Activated CD4-positive, alpha-beta T cell treated with anti-CD3 and anti-CD28 coated beads, Interleukin-2, amount 10 ng/mL, durations not matched to agents 7 days and 5 days (primary cell): ENCODE measurements at places on chromosomes 2 and 18. TPM values are rescaled to one million over a fixed set of nuclear protein-coding genes. Genes with fewer than 3 reads are reported as not detected.

DNA sequence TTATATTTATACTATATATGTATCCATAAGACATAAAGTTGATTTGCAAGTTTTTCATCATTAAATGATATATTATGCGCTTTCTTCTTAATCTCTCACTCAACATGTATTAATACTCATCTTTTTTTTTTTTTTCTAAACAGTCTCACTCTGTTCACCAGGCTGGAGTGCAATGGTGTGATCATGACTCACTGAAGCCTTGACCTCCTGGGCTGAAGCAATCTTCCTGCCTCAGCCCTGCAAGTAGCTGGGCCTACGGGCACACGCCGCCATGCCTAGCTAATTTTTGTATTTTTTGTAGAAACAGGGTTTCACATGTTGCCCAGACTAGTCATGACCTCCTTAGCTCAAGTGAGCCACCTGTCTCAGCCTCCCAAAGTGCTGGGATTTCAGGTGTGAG lies 51.4 kb upstream of the MAP4K3 start:
- DNase-seq = no peak
- peaks cover 2% of the 10 kb centered on the region for H3K36me3 ChIP-seq
- no peak overlapping the region for H3K4me3 ChIP-seq
- no peak overlapping the region for H3K27ac ChIP-seq

The CD207 gene
- not detected for total RNA-seq

GRCh38 chr18:9552191-9552590 lies 62.2 kb downstream of the PPP4R1 start:
- H3K4me1 ChIP-seq = no peaks in the 10 kb centered on the region
- DNase-seq = no peak
- no peak overlapping the region for H3K27ac ChIP-seq
- H3K36me3 ChIP-seq = peaks cover 42% of the 10 kb centered on the region

The EN1 gene
- total RNA-seq = not detected

DNA sequence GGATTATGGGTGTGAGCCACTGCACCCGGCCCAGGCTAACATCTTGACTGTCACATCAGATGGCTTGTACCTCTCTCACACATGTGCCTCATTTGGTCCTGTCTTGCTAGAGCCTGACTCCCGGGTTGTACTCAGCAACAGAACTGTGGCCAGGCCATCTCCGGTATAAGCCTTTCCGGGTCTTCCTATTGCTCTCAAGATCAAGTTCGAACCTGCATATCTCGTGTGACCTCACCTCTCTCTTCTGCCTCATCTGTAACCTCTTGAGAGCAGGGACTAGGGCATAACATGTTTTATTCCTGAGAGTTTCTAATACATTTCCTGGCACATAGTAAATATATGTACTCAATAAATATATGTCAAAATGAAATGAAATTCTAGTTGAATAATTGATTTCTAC lies 114.0 kb downstream of the ACAA2 start:
- no peaks in the 10 kb centered on the region for H3K27me3 ChIP-seq
- H3K36me3 ChIP-seq = no peaks in the 10 kb centered on the region
- no peak for DNase-seq
- no peaks in the 10 kb centered on the region for H3K4me1 ChIP-seq
- no peak overlapping the region for H3K4me3 ChIP-seq
- no peak overlapping the region for H3K27ac ChIP-seq

DNA sequence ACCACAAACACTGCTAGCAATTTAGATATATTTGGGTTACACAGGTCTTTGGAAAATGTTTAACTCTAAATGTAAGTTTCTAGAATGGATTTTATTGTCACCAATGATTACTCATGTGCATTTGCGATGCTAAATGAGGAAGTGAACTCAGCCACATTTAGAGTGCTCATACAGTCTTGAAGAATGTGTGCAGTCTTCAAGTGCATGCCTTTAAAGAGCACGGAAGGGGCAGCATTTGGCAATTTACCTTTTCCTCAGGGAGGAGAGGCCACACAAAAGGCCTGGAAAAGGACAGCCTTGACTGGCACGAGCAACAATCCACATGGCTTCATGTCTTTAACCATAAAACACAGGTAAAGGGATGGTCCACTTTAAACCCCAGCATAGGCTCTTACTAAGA lies 78.5 kb upstream of the STK17B start:
- H3K4me3 ChIP-seq = no peak overlapping the region
- H3K27me3 ChIP-seq = no peaks in the 10 kb centered on the region
- peaks cover 15% of the 10 kb centered on the region for H3K36me3 ChIP-seq

DNA sequence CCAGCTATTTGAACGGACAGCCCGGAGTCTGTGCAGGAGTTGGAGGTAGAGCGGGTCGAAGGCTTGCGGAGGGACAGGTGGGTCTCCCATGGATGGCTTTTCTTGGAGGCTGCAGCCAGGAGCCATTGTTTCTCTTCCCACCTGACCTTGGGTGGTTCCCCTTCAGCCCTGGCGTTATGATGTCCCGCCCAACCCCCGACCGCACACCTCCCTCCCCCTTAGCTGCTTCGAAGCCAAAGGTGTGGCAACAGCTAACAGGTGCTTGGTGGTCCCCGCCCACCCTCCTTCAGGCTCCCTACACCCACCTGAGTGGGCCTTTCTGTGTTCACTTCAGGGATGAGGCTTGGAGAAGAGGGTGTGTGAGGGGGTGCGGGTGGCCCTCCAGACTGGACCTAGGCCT lies 62.7 kb downstream of the HPCAL1 start:
- H3K4me3 ChIP-seq = no peak overlapping the region
- H3K27ac ChIP-seq = no peak overlapping the region
- no peaks in the 10 kb centered on the region for H3K27me3 ChIP-seq
- DNase-seq = no peak
- no peaks in the 10 kb centered on the region for H3K36me3 ChIP-seq

The COL5A2 gene
- total RNA-seq = 0.72 TPM

DNA sequence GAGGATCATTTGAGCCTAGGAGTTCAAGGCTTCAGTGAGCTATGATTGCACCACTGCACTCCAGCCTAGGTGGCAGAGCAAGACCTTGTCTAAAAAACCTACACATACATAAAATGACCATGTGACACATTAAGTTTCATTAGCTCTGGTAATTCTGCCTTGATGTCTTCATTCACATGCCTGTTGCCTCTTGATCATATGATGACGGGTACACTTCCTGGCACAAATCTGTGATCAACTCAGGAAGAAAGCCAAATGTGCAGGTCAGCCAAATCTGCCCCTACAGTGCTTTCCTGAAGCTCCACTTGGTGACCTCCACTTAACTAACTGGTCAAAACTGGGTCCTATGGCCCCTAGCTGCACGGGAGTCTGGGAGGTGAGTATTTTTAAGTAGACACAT lies 54.4 kb upstream of the B3GNT7 start:
- DNase-seq = no peak
- no peaks in the 10 kb centered on the region for H3K36me3 ChIP-seq
- H3K27me3 ChIP-seq = no peaks in the 10 kb centered on the region
- no peak overlapping the region for H3K27ac ChIP-seq
- no peaks in the 10 kb centered on the region for H3K4me1 ChIP-seq

DNA sequence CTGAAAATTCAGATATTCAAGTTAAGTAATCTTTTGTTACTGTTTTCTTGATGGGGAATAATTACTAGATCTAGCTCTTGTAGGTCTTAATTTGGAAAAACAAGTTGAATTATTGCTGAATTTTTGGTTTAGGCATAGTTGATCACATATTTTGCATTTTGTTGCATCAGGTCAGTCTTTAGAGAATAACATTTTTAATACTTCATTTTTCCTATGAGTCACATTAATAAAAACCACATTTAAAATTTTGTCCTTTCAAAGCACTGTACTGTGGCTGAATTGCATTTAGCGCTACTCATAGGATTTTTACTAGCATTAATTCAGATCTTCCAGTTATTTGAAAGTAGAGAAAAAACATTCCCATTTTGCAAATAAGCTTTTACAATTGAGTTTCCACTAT lies 23.2 kb downstream of the MAP4K4 start:
- peaks cover 71% of the 10 kb centered on the region for H3K36me3 ChIP-seq
- no peak for DNase-seq
- no peaks in the 10 kb centered on the region for H3K27me3 ChIP-seq
- no peak overlapping the region for H3K4me3 ChIP-seq
- peaks cover 92% of the 10 kb centered on the region for H3K4me1 ChIP-seq
- peak overlapping the region; percentile 28 for H3K27ac ChIP-seq

DNA sequence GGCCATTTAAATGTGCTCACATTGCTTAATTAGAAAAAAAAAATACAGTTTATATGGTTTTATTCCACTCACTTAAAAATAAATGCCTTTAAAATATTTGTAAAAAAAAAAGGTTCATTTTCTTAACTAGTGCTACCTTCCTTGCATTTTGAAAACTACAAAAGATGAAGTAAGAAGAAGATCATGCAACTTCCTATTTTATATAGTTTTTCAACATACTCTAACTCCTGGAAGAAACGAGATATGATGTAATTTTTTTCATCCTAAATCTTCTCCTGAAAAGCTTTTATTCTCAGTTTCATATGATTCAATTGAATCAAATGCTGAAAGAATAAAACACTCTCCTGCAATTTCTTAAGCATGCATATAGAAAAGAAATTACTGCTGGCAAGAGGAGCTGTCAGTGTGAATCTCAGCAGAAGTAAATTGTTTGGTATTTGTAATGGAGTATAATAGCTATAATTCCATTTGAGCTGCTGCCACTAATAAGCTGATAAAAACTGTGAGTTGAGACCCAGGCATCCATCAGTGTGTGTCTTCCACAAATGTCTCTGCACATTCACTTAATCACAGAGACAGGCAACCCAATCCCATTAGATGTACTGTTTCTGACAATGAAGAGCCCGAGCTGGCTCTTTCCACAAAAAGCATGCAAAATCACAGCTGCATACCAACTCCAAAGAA lies 3.7 kb downstream of the FTCDNL1 start:
- H3K27ac ChIP-seq = no peak overlapping the region
- no peak overlapping the region for H3K4me3 ChIP-seq
- H3K36me3 ChIP-seq = no peaks in the 10 kb centered on the region
- DNase-seq = no peak
- H3K27me3 ChIP-seq = peaks cover 3% of the 10 kb centered on the region

- no peak overlapping the region for H3K4me3 ChIP-seq
- H3K4me1 ChIP-seq = no peaks in the 10 kb centered on the region
Observed at GRCh38 chr2:138676619-138677021, 103.6 kb downstream of the NXPH2 start.

DNA sequence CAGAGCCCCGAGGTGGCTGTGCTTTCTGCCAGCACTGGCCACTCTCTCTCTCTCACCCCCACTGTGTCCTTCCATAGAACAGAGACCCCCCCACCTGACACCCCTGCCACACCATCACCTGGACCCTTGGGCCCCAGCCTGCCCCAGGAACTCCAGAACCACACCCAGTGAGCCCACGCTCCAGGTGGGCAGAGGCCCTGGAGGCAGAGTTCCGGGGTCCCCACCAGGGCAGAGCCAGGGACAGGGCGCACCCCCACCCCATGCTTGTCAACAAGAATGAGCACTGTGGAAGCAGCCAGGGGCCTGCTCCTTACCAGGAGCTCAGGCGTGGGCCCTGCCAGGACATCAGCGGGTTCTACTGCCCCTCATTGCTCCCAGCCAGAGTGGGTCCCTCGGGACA lies 14.6 kb downstream of the PASK start:
- H3K4me1 ChIP-seq = no peaks in the 10 kb centered on the region
- H3K27me3 ChIP-seq = no peaks in the 10 kb centered on the region
- H3K36me3 ChIP-seq = peaks cover 27% of the 10 kb centered on the region
- DNase-seq = no peak
- no peak overlapping the region for H3K27ac ChIP-seq

GRCh38 chr18:70523035-70523791 lies 234.4 kb downstream of the SOCS6 start:
- no peaks in the 10 kb centered on the region for H3K36me3 ChIP-seq
- DNase-seq = no peak
- no peaks in the 10 kb centered on the region for H3K27me3 ChIP-seq

GRCh38 chr18:48943333-48943732 lies 7.4 kb downstream of the SMAD7 start:
- peaks cover 90% of the 10 kb centered on the region for H3K36me3 ChIP-seq
- H3K4me3 ChIP-seq = peak overlapping the region; percentile 34
- peaks cover 98% of the 10 kb centered on the region for H3K4me1 ChIP-seq
- DNase-seq = no peak
- no peaks in the 10 kb centered on the region for H3K27me3 ChIP-seq
- H3K27ac ChIP-seq = peak overlapping the region; percentile 83

DNA sequence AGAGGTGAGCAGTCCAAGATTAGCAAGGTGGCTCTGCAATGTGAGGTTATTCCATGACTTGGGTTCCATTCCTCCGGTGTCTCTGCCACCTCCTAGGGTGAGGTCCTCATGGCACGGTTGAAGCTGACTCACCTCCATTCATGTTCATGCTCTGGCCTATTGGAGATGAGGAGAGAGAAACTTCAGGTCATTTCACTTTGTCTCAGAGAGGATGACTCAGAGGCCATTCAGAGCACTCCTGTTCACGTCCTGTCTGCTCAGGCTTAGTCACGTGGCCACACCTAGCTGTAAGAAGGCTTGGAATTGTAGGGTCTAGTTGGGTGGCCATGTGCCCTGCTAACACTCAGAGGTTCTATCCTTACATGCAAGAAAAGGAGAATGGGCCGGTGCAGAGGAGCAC lies 67.5 kb upstream of the MBOAT2 start:
- H3K4me1 ChIP-seq = no peaks in the 10 kb centered on the region
- H3K36me3 ChIP-seq = no peaks in the 10 kb centered on the region
- DNase-seq = no peak
- H3K27ac ChIP-seq = no peak overlapping the region
- no peak overlapping the region for H3K4me3 ChIP-seq

The GIGYF2 gene
- 58.7 TPM for total RNA-seq

DNA sequence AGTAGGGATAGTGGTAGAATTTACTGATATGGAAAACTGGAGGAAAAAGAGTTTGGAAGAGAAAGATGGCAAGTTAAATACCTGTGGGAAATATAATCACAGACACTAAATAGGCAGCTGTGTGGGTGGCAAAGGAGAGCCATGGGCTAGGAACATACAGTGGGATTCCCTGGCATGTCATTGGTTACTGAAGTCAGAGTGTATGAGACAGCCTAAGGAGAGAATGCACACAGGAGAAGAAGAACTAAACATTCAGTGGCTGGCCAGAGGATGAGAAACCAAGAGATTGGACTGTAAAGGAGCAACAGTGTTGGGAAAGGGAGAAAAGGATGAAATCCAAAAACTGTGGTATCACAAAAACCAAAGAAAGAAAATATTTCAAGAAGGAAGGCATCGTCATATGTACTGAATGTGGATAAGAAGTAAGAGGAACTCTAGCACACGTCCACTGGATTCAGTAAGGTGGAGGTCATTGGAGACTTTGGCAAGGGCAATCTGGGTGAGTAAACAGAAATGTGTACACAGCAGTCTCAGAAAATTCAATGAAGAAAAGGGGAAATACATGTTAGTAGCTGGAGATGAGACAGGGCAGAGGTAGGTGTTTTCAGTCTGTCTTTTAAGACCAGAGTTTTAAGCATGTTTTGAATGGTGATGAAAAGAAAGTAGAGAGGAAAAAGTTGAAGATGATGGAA lies 83.3 kb downstream of the SPIRE1 start:
- no peaks in the 10 kb centered on the region for H3K36me3 ChIP-seq
- DNase-seq = no peak
- no peak overlapping the region for H3K27ac ChIP-seq
- no peaks in the 10 kb centered on the region for H3K4me1 ChIP-seq

The ABCG8 gene
- not detected for total RNA-seq

- DNase-seq = no peak
- H3K36me3 ChIP-seq = no peaks in the 10 kb centered on the region
- H3K4me3 ChIP-seq = no peak overlapping the region
- H3K4me1 ChIP-seq = peaks cover 21% of the 10 kb centered on the region
- no peaks in the 10 kb centered on the region for H3K27me3 ChIP-seq
- no peak overlapping the region for H3K27ac ChIP-seq
Observed at GRCh38 chr2:159200498-159200897, 86.0 kb downstream of the WDSUB1 start.
